Naive B cell (primary cell): ENCODE measurements at places on chromosomes 16 and 17.

DNA sequence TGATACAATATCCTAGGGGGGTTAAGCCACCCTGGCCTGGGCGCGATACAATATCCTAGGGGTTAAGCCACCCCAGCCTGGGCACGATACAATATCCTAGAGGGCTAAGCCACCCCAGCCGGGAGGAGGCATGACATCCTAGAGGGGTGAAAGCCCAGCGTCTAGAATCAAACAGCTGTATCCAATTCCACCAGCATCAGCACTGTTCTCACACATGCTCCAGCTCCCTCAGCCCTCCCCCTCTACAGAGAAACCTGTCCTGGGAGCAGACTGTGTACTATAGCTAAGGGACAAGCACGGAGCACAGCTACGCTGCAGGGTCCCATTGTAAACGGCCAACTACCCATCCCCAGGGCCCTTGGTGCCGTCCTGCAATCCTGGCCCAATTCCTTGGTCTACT lies 6.2 kb downstream of the GINS2 start:
- no peak for DNase-seq

- DNase-seq, result no peak
Observed at GRCh38 chr17:30389756-30390300, 11.1 kb downstream of the CPD start.

GRCh38 chr17:39705786-39706348 lies 6.0 kb downstream of the ERBB2 start:
- DNase-seq, result no peak

GRCh38 chr17:2814481-2815341 lies 18.5 kb downstream of the RAP1GAP2 start:
- peak; percentile 93 for DNase-seq
